NCI-H1048 (cell line): ENCODE measurements at places on chromosomes 7 and 10.

DNA sequence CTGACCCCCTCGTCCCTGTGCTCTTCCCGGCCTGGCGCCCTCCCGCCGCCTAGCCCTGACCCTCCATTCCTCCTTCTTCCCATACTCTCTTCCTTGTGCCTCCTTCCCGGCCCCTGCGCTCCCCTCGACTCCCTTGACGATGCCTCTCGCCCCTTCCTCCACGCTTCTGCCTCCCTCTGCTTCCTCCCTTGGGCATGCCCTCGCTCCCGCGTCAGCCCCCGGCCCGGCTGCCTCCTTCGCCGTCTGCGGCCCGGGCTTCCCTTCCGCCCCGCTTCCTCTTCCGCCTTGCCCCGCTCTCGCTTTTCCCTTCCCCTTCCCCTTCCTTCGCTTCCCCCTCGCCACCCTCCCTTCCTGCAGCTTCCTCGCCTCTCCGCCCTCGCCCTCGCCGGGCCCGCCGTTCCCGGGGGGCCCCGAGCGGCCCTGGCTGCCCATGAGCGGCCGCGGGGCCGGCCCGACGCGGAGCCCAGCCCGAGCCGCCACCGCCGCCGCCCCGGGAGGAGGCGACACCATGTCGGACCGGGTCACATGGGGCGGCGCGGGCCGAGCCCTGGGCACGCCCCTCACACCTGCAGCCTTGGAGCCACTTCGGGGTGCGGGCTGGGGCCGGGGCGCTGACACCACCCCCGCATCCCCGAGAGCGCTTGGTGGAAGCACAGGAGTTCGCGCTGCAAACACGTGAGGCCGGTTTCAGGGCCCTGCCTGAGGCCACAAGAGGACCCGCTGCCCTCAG is at the start of gene FBXW4:
Gene FBXW4 (minus strand): TSS at position 497 of the 730 bp plus-strand sequence. CDS start 65 bp downstream, at position 432.
- DNase-seq, result no peak

GRCh38 chr7:289209-289755 is 688 bp upstream of the FOXL3 start:
- DNase-seq, result no peak

DNA sequence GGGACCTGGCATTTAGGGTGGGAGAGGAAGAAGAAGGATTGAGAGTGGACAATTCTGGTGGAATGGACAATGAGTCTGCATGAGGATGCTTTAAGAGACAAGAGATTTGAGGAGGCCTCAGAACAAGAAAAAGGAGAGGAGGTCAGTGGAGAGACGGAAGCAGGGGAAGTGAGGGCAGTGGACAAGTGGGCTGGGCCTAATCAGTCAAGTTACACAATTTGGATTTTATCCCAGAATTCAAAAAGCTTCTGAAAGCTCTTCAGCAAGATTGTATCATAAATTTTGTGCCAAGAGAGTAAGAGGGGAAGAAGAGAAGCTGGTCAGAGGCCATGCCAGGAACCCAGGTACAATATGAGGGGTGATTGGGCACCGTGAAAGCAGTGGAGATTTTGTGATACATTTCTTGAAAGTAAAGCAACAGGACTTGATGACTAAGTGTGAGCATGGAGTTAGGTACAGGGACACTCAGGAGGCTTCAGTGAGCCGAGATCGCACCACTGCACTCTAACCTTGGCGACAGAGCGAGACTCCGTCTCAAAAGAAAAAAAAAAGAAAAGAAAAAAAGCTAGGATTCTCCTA is 19.3 kb upstream of the TSPAN13 start:
- no peak for DNase-seq

DNA sequence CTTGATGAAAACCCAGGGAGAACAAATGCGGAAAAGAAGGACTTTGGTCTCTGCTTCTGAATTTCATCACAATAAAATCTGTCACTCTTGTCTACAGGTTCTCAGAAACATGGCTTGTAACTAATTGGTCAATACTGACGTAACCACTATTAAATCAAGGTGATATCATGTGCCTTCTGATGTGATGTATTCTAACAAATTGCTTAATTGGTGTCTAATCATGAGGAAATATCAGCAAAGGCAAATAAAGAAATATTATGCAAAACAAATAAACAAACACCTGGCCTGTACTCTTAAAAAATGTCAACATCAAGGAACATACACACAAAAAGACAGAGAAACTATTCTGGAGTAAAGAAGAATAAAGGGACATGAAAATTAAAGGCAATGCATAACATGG is 1165.0 kb downstream of the NXPH1 start:
- no peak for DNase-seq

DNA sequence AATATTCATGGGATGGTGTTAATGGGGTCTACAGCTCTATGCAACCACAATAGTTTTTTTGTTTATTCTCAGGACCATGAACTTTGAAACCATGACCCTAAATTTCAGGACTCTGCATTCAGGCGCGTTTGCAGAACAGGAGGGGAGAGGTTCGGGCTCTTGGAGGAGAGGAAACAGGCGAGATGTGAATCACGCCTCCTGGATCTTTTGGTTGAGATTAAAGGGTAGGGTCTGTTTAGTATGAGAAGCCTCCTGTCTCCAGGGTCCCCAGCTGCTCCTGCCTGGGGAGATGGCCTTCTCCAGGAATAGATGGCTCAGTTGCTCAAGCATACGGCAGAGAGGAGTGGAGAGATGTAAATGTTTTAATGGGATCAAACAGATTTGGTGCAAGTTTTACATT is 18.2 kb downstream of the TLL2 start:
- no peak for DNase-seq

DNA sequence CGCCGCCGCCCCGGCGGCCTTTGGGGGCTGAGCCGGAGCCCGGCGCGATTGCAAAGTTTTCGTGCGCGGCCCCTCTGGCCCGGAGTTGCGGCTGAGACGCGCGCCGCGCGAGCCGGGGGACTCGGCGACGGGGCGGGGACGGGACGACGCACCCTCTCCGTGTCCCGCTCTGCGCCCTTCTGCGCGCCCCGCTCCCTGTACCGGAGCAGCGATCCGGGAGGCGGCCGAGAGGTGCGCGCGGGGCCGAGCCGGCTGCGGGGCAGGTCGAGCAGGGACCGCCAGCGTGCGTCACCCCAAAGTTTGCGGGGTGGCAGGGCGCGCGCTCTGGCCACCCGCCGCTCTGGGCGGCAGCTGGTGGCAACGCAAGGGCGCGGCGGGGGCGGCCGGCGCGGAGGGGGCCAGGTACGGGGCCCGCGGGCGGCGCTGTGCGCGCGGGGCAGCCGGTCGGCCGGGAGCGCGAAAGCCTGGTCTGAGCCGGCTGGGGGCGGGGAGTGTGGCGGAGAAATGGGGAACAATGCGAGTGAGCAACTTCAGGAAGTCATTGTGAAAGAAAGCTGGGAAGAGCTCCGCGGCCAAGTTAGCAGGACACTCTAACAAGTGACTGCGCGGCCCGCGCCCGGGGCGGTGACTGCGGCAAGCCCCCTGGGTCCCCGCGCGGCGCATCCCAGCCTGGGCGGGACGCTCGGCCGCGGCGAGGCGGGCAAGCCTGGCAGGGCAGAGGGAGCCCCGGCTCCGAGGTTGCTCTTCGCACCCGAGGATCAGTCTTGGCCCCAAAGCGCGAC is at the start of gene IKZF1:
Gene IKZF1 (plus strand): TSS at position 588 of the 782 bp plus-strand sequence. CDS start 14,346 bp downstream, outside the sequence.
- DNase-seq, result no peak

- DNase-seq, result no peak
These were observed 9.4 kb downstream of the PRSS58 start for GRCh38 chr7:142248166-142249160.

DNA sequence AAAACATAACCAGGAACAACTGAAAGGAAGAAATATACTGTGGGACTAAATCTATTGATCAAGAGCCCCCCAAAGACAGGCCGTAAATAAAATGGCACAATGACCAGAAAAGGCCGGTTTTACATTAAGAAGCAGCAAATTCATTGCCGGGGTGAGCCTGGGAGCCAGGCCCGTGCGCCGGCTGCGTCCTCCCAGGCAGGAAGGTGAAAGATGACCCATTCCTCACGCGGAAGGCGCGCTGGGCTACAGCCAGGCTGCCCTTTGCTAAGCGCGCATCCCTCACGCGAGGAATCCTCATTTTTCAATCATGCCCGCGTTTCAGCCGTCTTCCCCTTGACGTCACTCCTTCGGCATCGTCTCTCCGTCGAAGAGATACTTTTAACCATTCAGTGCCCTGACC is 47.6 kb upstream of the MGMT start:
- DNase-seq, result no peak

DNA sequence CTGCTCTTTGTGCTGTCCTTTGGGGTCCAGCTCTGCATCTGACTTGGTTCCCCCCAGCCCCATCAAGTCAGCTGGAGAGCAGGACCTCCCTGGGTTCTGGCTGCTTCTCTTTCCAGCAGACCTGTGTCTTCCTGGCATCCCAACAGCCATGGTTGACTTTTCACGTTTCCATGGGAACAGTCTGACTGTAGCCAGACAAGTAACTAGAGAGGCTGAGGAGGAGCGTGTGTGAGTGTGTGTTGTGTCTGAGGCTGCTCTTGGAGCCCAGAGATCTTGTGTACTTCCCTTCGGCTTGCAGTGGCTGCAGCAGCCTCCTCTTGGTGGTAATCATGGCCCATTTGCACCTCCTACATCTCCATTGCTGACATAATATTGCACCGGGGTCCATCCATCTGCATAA is 332.0 kb downstream of the RPS24 start:
- no peak for DNase-seq

DNA sequence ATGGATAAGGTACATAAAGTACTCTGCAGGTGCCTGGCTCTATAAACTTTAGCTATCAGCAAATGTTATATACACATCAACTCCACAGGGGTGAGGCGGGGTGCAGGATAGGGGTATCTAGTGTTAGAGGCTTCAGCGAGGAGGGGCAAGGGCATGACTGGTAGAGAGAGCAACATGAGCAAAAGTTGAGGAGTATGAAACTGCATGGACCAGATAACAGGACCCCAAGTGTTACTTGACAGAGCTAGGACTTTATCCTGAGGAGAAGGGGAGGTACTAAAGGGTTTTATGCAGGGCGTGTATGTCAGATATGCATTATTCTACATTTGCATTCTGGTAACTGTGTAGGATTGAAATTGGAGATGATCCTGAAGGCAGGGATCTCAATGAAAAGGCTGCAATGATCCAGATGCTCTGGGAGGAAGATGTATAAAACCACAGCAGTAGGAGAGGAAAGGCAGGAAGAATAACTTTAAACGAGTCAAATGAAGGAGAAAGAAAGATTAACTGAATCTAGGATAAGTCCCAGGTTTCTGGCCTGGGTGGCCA is 109.8 kb upstream of the FAM133B start:
- DNase-seq, result no peak

- no peak for DNase-seq
These were observed 12.6 kb upstream of the WDFY4 start for GRCh38 chr10:48671914-48672595.

- DNase-seq, result no peak
These were observed 42.5 kb upstream of the FZD8 start for GRCh38 chr10:35684586-35684985.

- no peak for DNase-seq
These were observed 36.4 kb downstream of the ADAP1 start for GRCh38 chr7:918118-918425.

- DNase-seq, result no peak
These were observed 209.5 kb downstream of the JCAD start for GRCh38 chr10:29849886-29850285.

- DNase-seq, result no peak
These were observed 235.6 kb upstream of the POM121L12 start for GRCh38 chr7:52799817-52800216.

DNA sequence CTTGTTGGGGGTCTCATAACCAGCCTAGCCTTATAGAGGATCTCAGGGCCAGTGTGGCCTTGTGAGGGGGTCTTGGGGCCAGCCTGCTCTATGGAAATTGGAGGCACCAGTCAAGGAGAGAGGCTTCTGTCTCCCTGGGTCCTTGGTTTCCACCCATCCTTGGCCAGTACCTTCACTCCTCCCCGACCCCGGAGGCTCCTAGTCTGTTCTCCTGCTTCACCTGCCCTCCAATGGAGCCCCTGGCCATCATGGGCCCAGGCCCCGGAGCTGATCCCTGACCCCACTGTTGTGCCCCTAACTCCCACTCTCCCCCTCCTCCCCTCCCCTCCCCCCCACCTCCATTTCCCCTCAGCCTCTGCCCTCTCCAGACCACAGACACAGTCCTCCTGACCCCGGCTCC is 29.7 kb downstream of the RASGEF1A start:
- DNase-seq, result no peak

DNA sequence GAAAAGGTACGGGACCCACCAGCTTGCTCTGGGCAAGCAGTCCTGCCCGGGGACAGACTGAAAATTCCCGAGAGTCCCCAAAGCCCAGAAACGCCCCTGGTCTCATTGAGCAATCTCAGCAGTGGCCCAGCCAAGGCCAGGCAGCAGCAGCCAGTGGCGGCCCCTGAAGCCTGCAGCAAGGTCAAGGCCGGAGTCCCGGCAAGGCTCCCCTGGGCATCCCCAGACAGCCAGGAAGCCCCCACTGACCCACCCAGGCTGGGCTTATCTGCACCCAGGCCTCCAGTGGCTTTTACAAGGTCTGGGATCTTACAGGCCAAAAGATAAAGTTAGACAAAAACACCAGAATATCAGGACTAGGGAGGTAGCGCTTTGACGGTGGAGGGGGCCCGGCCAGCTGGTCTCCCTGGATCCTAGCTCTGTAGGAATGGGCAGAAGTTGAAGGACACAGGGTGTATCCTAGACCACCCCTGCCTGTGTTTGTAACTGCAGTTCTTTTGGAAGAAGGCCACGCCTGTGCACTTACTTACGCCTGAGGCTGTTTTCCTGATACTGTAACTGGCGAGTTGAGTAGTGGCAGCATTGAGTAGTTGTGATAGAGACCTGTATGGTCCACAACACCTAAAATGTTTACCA is 130.5 kb upstream of the NPS start:
- no peak for DNase-seq

DNA sequence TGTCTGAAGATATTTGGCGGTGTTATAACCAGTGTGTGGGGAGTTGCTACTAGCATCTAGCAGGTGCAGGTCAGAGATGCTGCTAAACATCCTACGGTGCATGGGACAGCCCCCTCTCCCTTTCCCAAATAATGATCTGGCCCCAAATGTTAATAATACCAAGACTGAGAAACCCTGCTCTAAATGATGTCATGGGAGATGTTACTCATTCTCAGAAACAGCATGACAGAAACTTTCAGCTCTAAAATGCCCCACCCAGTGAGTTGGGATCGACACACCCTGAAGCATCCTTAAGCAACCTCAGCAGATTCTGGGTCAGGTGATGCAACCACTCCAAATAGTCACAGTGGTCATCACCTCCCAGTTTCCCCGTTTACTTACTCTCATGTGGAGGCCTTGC is 108.8 kb upstream of the MPP7 start:
- DNase-seq, result no peak

GRCh38 chr7:55271069-55271626 is 94.0 kb upstream of the LANCL2 start:
- DNase-seq, result no peak

GRCh38 chr10:89471110-89471809 is 56.9 kb downstream of the IFIT5 start:
- DNase-seq, result no peak

GRCh38 chr7:27112955-27113949 is 10.8 kb upstream of the HOXA2 start:
- peak; percentile 35 for DNase-seq

- no peak for DNase-seq
These were observed 41.9 kb downstream of the AUTS2 start for GRCh38 chr7:69640216-69640615.

DNA sequence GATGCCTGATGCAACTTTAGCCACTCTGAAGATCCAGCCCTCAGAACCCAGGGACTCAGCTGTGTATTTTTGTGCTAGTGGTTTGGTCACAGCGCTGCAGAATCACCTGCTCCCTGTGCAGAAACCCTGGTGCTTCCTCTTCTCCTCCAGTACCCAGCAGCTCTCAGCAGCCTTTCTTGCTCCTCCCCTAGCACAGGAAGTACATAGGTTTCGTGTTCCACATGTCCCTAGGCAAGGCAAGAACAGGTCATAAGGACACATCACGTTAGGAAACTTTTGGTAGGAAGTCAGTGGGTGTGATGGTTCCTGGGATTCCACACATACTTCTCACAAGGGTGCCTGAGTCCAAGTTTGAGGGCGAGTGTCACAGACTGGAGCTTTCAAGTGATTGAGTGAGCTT is 167.9 kb upstream of the PRSS1 start:
- no peak for DNase-seq
